ENCODE measurements at places on chromosomes 11 and 22.

DNA sequence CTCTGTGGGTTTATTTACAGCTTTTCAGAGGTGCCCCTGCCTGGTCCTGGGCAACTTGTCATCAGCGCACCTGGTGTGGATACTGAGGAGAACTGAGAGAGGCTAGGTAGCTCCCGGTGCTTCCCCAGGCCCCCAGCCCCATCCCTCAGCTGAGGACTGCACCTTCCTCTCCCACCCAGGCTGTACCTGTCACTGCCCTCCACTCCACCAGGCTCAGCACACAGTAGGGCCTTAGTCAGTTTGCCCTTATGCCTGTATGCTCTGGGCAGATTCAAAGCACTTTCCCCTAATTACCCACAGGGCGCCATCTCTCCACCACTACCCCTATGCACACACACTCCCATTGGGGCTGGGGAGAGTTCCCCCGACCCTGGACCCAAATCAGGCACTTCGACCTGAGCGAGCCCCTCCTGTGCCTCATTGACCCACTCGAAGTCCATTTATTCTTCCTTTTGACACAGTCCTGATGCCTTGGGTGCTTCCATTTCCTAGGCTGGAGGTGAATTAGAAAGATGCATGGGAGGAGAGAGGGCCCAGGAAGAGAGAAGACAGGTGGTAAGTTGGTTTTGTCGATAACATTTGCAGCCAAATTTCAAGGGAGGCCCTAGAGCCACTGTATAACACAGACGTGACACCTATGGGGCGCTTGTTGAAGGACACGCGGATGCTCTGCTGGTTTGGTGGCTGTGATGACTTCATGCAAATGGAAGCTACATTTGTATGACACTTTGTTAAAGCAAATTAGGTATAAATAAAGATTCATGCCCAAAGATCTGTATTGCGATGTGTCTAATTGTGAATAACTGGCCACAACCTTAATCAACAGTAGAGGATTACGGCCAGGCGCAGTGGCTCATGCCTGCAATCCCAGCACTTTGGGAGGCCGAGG, 13.8 kb upstream of the PICK1 start:
- no peak for DNase-seq

DNA sequence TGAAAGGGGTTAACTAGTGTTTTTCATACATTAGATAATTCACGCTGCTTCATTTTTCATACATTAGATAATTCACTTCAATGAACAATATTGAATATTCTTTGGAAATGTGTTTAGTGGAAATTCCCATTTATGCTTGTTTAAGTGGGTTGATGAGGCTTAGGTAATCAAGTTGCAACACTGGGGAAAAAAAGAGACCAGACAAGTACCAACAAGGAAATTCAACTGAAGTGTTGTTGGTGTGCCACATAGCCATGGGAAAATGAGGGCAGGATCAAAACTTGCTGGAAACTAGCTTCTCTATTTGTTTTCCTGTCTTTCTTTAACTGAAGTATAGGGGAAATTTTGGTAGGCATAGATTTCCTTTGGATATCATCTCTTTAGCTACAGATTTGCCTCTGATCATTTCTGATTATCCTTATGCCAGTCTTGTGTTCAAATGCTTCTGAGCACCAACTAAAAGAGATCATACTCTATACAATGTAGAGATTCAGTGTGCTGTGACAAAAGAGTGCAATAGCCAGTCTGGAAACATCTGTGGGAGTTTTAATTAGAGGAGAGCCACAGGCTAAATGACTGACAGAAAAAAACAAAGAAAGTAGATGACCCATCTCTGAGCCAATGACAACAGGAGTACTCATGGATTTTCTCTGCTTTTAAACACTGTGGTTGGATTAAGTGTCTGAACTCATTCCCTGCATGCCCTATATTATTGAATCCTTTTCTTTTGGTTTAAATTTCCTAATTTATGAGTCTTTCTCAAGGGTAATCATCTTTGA, 67.6 kb upstream of the CTSC start:
- no peak for DNase-seq

DNA sequence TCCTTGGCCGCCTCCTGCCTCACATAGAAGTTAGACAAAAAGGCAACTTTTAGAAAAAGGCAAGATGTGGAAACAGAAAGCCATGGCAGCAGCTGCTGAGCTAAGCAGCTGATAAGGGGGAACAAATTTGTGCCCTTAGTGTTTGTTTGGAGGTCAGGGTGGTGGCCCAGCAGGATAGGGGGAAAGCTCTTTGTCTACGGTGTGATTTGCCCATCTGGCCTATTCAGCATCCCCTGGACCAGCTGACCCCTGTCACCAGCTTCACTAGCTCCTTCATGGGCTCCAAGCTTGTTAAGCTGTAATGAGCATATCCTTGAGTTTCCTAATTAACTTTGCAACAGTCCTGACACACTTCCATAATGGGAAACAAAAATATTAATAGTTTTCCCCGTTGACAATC, 5.9 kb upstream of the ME3 start:
- DNase-seq = no peak

DNA sequence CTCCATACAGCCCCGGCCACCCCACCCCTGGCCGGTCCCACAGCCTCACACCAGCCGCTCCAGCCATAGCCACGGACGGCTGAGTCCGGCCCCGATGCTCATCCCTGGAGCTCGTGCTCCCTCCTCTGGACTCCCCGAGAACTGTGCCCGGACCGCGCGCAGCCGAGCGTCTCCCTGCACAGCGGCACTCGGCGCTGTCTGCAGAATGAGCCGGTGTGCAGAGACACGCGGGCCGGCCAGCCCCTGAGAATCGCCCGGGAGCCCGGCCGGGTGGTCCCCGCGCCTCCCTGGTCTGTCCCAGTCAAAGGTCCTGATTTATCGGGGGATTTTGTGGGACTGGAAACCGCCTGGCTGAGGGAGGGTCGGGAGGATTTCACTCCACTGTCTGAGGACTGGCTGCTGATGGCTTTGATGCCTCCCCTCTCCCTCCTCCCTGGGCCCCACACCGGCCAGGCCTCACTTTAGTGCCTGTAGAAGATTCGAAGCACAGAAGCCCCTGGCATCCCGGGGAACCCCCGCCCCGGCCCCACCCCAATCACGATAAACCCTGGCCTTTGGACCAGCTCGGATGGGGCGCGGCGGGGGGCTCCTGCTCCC, 102.7 kb downstream of the BRD1 start:
- peak; percentile 85 for DNase-seq

DNA sequence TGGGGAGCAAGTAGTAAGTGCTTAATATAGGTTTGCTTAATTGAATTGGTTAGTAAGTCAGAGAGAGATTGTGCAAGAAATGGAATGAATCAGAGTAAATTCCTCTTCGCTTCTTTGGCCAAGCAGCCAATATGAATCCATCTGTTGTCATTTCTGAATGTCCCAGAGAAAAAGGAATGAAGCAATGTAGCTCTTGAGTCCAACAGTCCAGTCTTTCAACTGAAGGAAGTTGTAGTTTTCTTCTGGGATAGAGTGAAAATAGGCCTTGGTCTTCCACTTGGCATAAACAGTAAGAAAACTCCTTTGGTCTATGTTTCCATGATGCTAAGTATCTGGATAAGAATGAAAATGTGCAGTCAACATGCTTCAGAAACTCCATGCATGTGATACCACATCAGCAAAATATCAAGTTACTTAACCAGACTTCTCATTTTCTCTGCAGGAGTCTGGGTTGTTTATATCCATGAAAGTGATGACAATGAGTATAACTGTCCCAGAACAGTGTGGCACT, 1.8 kb upstream of the FIBIN start:
- DNase-seq = no peak

- DNase-seq = no peak
Observed at GRCh38 chr11:64419257-64419790, 60.4 kb downstream of the RPS6KA4 start.

GRCh38 chr11:97354026-97354425, 964.2 kb downstream of the JRKL start:
- no peak for DNase-seq

DNA sequence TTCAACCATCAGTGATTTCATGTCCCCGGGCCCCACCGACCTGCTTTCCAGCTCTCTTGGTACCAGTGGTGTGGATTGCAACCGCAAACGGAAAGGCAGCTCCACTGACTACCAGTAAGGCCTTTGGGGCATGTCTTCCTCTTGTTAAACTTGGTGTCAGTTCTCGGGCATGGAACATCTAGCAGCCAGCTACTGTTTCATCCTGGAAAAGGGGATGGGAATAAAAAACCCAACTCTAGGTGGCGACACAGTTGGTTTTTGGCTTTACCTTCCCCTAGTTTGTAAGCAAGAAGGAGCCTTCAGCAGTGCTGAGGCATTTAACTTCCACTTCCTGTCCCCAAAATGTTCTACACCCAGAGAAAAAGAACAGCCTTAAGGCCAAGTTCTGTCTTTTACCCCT, 76.7 kb downstream of the BMAL1 start:
- no peak for DNase-seq

Data from activated CD4-positive, alpha-beta T cell treated with anti-CD3 and anti-CD28 coated beads, Interleukin-2, Interleukin-6, amounts not matched to agents 100 ng/mL and 50 ng/mL, durations not matched to agents 16 hours and 8 hours (primary cell).